ENCODE measurements at places on chromosomes 2 and 18. TPM values are rescaled to one million over a fixed set of nuclear protein-coding genes. Genes with fewer than 3 reads are reported as not detected.

Gene LYG1
- 0.61 TPM for polyA plus RNA-seq

Gene RND3
- not detected for polyA plus RNA-seq

Gene SIGLEC15
- polyA plus RNA-seq, result not detected

DNA sequence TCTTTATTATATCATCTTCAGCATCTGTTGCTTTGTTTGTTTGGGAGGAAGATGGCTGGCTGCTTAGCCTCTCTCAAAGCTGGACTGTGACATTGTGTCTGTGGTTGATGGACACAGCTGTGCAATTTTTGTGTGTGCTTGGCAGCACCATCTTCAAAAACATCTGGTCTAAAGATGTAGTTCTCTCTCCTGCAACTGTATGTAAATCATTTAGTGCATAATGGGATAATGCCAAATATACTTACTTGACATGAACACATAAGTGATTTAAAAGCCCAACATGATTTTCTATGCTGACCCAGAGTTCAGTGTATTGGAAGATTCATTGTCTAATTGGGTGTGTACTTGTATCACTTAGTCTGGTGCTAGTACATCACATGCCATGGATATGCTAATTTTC, 112.2 kb downstream of the MAP4K4 start:
- DNase-seq, result no peak

GRCh38 chr2:169343202-169343601, 19.1 kb downstream of the LRP2 start:
- no peak for DNase-seq

GRCh38 chr2:231321556-231322334, 73.8 kb upstream of the B3GNT7 start:
- DNase-seq, result no peak

DNA sequence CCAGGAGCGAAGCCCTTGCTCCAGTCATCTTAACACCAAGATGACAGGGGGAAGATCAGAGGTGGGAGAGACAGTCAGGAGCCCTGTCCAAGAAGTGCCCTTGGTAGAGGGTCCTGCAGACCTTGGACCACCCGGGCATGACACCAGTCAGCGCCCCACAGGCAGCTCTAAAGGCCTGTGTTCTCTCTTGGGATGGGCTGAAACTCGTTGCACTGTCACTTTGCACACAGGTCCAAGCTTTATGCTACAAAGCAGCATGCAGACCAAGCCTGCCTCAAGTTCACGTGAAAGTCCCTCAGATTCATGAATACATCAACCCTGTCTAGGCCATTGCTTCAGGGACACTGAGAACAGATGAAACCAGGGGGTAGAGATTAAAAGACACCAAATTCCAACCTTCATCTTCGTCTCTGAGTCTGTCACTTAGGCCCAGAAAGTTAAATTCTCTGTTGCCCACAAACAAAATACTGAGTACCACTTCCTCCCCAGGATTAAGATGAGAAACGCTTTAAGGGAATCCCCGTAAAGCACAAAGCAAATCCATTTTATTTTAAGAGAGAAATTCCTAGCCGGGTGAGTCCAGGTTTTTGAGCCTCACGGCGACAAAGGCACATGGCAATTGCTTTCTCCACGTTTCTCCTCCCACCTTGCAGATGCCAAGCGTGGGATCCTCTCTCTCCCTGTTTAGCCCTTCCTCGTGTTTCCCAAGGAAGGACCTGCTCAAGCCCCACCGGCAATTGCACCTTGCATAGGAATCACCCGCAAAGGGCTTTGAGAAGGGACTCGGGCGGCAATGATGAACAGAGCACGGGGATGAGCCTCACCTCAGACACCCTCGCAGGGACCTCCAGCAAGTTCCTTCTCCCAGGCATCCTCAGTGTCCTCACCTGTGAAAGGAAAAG, 75.0 kb upstream of the ID2 start:
- no peak for DNase-seq

DNA sequence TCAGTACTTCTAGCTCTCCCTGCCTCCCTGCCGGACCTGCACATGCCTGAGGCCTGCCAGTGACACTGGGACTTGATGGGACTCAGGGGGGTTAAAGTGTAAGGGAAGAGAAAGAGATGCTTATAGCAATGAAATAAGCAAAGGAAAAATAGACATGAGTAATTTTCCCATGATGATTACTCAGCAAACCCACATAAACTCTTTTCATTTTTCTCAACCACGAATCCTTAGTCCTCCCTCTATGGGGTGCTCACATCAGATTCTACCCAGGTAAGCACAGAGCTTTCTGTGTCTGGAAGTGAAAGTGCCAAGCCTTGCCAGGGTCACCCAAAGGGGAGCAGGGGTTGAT, 44.8 kb upstream of the ANKRD62 start:
- no peak for DNase-seq

- DNase-seq, result no peak
These were observed 10.5 kb upstream of the NOL10 start for GRCh38 chr2:10700078-10700803.
